ENCODE measurements at places on chromosomes 7 and 10.

GRCh38 chr7:18363751-18364380 lies 131.7 kb upstream of the HDAC9 start:
- no peak for DNase-seq

GRCh38 chr7:83819911-83820310 lies 171.0 kb upstream of the SEMA3E start:
- DNase-seq = no peak

GRCh38 chr7:130452951-130453350 lies 12.1 kb upstream of the CEP41 start:
- no peak for DNase-seq

- no peak for DNase-seq
Measured at GRCh38 chr10:132589681-132590080, 52.1 kb downstream of the INPP5A start.

DNA sequence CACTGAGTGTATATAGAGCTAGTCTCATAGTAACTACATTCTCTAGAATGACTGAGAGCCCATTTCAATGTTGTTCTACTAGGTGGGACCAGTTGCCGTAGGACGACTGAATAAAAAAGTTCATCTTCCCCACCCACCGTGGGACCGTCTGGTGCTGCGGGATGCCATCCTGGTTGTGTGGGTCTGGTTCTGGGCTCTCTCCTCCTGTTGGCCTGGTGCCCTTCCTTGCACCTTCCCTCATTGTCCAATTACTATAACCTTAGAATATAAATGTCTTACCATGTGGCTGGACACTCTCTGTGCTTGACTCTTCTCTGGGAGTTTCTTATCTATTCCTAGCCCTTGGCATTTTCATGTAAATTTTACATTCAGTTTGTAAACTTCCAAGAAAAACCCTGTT lies 344.4 kb downstream of the TCERG1L start:
- no peak for DNase-seq

DNA sequence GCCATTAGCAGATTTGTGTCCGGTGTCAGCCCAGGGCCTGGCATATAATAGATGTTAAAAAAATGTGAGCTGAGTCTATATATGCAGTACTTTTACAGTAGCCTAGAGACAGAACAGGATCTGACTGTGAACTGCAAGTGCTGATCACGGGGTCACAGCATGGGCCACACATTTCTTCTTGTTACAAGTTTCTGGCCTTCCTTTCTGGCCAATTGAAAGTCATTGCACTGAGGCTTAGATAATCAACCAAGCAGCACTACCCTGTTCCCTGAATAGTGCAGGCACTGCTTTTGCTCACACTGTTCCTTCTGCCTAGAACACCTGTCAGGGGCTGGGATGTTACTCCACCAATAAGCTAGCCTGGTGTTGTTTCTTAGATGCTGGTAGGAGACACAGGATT lies 5.4 kb upstream of the MARVELD1 start:
- no peak for DNase-seq

DNA sequence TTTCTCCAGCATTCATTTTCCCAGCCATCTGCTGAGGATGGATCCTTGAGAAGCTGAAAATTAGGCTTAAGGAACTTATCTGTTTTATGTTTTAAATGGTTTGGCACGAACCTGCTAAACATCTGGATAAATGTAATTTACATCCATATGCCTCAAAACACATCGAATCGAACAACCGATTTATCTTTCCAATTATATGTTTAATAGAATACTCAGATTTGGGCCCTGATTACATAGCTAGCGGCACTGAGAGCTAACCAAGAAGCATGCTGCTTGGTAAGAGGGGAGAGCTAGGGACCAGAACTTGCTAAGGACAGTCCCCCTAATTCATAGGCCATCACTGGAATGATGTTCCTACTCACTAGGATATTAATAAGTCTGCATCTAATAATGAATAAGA lies 144.4 kb downstream of the BUB3 start:
- DNase-seq = no peak

- DNase-seq = peak; percentile 92
Measured at GRCh38 chr7:20306180-20306946, 24.3 kb upstream of the ITGB8 start.

GRCh38 chr10:103598654-103599115 lies 105.2 kb downstream of the NEURL1 start:
- DNase-seq = peak; percentile 75

- no peak for DNase-seq
Measured at GRCh38 chr10:30463944-30464451, 30.0 kb downstream of the MAP3K8 start.

DNA sequence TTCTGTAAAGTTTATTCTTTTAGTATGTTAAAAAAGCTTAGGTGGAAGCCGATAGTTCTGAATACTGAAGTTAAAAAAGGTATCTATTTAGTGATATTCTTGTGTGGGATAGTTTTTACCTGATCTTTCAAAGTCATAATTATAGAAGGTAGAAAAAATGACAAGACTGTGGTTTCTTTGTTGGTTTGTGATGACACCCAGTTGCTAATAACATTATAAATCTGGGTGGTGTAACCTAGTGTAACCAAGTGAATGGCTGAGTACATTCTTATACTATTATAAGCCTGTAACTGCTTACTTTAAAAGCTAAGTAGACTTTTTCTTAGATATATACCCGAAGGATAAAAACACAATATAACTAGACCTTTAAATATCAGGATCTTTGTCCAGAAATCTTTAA lies 2.3 kb downstream of the CDK13 start:
- peak; percentile 67 for DNase-seq

GRCh38 chr7:14073543-14073942 lies 84.1 kb upstream of the ETV1 start:
- no peak for DNase-seq

- DNase-seq = no peak
Measured at GRCh38 chr10:124301736-124302135, 117.0 kb downstream of the OAT start.

DNA sequence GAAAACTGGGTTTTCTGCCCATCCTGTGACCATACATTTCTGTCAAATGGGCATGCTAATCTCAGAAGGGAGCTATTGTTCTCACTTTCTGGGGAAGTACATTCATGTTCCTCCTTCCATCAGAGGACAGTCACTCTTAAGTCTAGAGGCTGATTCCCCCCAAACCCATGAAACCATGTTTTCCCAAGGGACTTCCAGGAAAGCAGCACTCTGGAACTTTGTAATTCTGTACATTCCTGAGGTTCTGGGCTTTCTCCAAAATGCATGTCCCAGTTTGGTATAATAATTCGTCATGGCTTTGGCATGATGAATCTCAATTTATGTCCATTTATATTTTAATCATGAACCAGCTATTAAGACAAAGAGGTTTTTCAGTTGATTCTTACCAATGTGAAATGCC lies 688.1 kb downstream of the LRMDA start:
- no peak for DNase-seq

DNA sequence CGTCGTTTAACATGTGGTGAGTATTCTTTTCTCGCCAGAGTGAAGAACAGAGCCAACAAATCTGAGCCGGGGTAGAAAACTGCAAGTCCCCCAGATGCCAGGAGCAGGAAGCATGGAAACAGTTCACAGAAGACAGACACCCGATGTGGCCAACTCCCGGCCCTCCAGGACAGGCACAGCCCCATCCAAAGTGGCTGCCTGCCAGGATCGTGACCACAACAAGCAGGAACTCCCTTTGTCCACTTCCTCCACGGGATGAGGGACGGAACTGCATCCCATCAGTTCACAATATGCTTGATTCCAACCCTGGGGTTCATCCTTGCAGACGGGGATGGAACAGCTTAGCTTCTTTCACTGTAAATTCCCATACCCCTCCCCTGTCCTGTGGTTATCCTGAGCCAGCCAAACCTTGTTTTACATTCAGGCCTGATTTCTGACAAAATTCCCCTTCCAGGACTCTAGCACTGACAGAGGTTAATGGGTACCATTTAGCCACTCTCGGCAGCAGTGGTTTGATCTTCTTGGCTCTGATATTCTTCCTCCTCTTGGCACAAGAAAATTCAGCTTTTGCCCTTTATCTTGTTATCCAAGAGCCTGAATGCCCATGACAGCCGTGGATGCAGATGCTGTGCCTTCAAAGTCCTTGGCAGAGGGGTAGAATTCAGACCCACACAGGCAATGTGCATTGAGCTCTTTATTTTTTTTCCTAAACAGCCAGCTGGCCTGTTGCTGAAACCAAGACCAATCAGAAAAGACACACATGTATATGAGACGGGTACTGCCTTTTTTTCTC lies 105.5 kb upstream of the FAM204A start:
- no peak for DNase-seq

DNA sequence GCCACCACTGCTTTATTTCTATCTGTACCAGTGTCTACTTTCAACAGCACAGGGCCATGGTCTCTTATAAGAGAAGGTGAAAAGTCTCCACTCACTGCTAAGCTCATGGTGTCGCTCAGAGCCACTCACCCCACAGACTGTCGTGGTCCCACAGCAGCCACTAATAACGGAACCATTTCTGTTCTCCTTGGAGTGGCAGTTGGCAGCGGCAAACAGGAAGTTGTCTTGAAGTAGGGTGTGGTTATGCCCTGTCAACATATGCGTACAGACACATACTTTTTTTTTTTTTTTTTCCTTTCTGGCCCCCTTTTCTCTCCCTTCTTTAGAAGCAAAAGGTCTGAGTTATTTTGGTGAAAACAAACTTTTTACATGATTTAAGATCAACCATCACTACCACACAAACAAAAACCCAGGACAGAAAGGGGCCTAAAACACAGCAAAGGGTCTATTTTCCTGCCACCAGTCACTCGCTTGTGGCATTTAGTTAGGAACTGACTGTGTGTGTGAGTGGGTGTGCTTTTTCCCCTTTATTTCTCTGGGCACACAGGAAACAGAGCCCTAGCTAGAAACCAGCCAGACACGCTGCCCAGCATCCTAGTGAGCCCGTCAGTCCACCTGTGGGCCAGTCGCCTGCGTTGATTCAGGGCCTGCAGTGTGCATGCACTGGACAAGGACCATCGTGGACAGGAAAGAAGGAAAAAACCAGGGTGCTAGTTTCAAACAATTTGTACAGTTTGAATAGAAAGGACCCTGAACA lies 96.7 kb upstream of the EFCAB10 start:
- DNase-seq = no peak

DNA sequence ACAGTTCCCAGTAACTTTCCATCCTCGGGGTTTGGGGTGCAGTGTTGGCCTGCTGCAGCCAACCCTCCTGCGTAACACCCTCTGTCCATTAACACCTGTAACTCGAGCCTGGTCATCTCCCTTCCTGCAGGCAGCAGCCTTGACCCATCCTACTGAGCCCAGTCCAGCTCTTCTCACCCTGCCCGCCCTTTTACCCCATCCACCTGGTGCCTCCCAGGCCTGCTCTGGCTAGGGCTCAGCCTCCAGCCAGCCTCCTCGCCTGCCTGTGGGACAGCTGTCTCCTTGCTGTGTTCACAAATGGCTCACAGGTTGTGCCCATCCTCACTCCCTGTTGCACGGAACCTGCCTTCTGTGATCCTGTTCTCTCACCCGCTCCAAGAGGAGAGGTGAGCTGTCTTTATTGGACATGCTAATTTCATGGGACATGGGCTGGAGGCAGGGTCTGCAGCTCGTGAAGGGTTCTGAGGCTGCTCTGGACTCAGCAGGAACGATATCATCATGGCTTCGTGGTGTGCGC lies 277.2 kb upstream of the TCERG1L start:
- DNase-seq = no peak

DNA sequence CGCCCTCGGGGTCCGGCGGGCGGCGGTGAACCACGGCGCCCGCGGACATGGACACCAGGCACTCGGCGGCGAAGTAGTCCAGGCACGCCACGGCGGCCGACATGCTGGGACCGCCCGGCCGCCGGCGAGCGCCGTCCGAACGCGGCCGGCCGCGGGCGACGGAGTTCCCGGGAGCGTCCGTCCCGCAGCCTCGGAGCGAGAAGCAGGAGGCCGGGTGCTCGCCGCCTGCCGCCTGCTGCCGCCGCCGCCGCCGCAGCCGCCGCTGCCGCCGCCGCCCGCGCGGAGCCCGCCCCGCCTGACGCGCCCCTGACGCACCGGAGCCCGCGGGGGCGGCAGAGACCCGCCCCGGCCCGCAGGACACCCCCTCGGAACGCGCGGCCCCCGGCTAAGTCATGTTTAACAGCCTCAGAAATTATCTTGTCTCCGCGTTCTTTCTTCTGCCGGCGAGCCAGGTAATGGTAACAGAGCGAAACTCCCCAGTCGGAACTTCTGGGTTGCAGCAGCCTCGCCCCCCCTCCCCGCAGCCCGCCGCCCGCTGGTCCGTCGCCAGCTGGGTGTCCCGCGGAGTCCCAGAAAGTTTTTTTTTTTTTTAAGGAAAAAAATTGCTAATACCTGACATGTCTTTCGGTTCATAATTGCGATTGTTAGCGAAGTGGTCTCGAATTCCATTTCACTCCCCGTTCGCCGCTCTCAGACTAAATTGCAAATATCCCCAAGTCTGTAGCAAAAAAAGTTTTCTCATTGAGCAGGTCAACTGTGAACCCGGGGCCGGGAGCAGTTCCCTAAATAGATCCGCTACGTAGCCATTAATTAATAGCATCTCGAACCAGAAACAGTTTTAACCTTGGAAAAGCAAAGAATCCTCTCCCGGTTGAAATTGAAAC lies at the start of gene KLF14:
Gene KLF14, minus strand, starts transcription at position 277 of the 884 bp plus-strand sequence. Its CDS starts 174 bp downstream, at position 103.
- DNase-seq = no peak

- DNase-seq = no peak
Measured at GRCh38 chr7:156998988-156999957, 11.2 kb downstream of the MNX1 start.

GRCh38 chr10:131061216-131061615 lies 250.3 kb downstream of the TCERG1L start:
- no peak for DNase-seq

DNA sequence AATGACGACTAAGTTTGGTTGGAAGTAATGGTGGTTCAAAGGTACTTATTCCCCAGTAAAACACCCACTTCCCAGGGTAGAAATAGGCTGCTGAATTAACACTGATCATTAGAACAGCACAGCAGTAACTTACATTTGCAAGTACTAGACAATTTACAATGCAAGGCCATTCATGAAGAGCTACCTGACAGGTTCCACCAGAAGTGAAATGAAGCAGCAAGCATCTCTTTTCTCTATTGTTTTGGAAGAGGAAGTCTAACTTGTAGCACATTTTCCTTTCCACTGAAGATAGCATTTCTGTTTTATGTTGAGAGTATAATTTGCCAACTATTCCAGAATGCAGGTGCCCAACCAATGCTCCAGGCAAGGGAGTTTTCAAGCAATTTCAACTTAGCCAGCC lies 145.9 kb downstream of the CREB5 start:
- no peak for DNase-seq

Data from NCI-H460 (cell line).